CD14-positive monocyte (primary cell): ENCODE measurements at places on chromosomes 5 and 9.

DNA sequence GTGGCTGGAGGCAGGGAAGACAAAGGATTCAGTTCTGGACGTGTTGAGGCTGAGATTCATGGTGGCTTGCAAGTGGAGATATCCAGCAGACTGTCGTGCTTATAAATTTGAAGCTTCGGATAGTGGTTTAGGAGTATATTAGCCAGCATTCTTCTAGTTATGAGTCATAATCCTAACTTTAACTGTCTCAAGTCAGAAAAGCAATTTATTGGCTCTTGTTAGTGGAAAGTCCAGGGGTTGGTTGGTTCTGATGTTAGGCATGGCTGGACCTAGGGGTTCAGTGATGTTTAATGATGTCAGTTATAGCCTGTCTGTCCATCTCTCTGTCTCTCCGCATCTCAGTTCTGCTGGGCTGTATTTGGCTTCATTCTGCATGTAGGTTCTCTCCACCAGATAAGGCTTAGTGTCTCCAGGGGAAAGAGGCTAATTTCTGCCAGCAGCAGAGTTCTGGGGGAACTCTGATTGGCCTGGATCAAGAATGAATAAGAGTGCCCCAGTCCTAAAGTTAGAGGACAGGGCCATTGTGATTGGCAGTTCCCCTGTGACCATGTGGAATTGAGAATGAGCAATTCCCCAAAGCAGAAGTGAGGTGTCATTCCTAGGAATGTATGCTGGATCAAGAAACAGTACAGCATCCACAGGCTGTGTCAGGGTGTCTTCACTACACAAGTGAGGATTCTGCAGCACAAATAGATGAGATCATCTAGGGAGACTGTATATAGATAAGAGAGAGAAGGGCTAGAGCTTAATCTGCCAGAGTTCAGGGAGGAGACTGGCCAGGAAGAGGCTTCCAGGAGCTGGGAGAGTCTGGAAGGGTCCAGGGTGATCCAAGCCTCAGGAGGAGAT is 72.9 kb upstream of the SHB start:
- no peak for DNase-seq

GRCh38 chr9:32322622-32323021 is 61.8 kb upstream of the ACO1 start:
- no peak for DNase-seq

GRCh38 chr9:115593587-115594091 is 475.7 kb upstream of the TNC start:
- no peak for DNase-seq

DNA sequence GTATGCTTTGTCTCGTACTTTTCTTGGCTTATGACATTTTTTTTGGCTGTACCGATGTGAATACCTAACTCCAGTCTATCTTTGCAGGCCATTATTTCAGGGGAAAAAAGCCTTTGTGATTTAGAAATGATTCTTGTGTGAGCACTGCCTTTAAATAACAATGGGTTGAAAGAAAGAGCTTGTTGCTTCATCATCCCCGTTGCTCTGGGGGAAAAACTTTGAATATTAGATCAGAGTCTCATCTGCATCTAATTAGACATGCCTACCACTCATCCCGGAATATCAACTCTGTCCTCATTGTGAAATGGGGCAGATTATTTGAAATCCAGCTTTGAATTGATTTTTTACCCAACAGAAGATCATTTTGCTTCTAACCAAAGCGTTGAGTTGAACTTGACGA is 13.5 kb downstream of the CXCL14 start:
- no peak for DNase-seq
